ENCODE measurements at places on chromosomes 3 and 15.

DNA sequence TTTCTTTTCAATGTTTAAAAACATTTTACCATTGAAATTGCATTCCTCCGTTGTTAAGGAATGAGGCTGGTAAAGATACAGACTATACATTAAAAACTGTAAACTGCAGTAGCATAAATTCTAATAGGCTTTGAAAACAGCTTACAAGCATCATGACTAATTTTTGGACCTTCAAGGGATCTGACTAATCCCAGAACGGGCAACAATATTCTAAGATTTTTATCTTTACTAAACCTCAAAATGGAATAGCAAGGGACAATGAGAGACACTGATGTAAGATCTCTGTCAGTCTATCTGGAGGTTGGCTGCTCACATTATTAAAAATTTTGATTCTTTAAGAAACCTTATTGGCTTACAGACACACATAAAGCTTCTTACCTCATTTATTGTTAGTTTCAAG is 74.7 kb downstream of the BTD start:
- DNase-seq = no peak

DNA sequence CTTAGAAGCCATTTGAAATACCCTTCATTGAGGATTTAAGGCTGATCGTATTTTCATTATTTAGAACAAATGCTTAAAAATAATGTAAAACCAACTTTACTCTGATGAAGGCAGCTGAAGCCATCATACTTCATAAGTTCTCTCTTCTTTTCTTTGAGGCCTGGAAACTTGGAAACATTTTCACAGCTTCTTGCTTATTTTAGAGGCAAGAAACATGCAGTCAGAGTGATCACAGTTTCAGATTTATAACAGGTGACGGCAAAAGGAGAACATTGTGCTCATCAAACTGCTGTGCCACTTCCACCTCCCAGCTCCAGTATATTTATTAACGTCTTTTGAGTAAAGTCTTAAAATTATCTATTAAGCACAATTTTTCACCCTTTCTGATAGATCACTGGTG is 376.1 kb downstream of the PTPRG start:
- no peak for DNase-seq

DNA sequence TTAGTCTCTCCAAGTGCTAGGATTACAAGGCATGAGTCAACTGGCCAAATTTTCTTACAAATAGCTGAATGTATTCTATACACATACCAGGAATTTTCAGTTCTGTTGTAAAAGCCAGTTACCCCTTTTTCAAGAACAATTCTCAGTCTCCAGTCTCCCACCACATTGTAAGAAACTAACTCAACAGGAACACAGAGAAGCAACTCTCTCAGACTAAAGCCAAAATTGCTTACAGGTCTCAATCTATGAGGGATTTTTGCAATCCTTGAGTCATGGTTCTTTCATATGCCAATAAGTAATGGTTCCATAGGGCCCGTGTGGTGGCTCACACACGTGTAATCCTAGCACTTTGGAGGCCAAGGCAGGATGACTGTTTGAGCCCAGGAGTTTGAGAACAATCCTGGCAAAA is 8.5 kb downstream of the IP6K2 start:
- DNase-seq = no peak

- DNase-seq = no peak
Measured at GRCh38 chr3:134126153-134126552, 96.4 kb upstream of the SLCO2A1 start.

- no peak for DNase-seq
Measured at GRCh38 chr15:34753236-34753894, 1.4 kb downstream of the GJD2 start.

GRCh38 chr15:59444980-59445545 is 7.1 kb downstream of the FAM81A start:
- DNase-seq = no peak

GRCh38 chr15:100920516-100921135 is 1.5 kb downstream of the LRRK1 start:
- no peak for DNase-seq

DNA sequence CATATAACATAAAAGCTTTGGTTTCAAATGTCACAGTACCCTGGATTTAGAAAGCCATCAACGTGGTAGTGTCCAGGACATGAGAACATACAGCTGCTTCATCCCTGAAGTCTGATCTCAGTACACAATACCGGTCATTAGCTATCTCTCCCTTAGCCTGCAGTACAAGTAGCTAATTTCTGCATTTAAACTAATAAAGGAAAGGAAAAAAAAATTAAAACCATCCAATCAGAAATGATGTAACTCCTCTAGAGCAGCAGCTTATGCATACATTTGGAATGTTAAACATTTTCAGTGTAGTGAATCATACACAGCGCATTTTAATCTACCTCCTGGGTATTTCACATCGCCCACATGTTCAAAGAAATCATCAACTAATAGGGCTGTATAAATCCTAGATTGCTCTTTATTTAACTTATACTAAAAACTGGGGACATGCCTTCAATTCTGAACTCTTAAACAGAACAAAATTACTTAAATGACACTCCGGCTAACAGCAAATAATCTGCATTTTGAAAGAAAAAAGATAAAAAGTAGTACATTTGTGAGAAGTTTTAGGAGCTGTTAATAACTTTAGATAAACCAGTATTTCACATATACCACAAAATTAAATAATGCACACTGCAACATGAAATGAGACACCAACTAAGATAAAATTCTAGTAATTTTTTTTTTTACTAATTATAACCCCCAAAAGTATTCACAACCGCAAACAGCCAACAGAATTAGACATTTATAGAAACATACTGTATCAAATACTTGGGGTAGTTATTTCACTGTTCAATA is 3.7 kb downstream of the IGF2BP2 start:
- DNase-seq = no peak

- no peak for DNase-seq
Measured at GRCh38 chr3:195253923-195254432, 17.0 kb downstream of the XXYLT1 start.

DNA sequence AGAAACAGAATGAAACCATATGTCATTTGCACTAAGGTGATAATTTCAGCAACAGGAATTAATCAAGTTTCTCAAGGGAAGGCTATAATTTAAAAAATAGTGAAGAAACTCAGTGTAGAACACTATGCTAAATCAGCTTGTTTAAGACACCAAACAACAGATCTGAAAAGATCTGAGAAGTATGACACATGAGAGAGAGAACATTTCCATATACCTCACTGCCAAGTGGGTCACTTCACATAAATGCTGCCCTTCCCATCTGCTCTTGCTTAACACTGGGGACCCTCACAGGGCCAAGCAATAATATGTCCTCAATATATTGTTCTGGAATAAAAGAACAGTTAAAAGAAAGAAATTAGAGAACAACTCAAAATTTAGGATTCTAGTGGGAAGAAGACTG is 45.6 kb upstream of the CHMP2B start:
- no peak for DNase-seq

DNA sequence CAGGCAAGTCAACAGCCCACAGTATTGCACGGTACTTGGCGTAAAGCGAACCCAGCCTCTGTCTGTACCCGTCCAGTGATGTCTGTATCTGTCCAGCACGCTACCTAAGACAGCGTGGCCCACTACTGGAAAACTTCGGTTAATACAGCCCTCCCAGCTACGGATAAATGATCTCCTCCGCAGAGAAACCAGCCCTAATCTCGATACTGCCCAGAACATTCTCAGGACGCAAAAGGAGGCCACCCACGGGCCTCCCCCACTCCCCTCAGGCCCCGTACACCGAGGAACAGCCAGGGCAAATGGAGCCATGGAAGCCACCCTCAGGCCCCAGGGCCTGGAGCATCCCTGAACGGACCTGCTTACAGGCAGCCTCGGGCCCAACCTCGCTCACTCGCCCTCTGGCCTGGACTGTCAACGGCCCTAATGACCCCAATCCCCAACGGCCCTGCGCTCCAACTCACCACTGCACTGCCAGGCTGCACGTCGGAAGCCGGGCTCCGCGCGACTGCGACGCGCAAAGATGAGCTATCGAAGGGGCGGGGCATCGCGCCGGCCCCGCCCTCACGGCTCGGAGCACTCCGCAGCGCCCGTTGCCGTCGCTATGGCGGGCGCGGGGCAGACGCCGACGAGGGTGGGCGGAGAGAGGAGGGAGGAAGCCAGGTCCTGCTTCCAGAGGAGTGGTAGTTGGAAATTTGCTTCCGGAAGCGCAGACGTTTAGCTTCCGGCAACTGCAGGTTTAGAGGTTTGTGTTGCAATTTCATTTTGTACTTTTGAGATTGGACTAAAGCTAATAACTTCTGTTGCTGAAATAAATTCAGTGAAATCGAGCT is at the start of gene SKIC8:
SKIC8 (minus strand) TSS at position 509 of the 830 bp plus-strand sequence. CDS start 3,923 bp downstream, outside the sequence.
- peak; percentile 82 for DNase-seq

- no peak for DNase-seq
Measured at GRCh38 chr3:11844891-11845290, 1.8 kb downstream of the TAMM41 start.
